ENCODE measurements at places on chromosomes 1 and 21.
A peak's percentile ranks its signal among the peaks of the same experiment; 100 is the strongest.

GRCh38 chr1:10980094-10980577, 32.3 kb upstream of the TARDBP start:
- DNase-seq, result no peak

DNA sequence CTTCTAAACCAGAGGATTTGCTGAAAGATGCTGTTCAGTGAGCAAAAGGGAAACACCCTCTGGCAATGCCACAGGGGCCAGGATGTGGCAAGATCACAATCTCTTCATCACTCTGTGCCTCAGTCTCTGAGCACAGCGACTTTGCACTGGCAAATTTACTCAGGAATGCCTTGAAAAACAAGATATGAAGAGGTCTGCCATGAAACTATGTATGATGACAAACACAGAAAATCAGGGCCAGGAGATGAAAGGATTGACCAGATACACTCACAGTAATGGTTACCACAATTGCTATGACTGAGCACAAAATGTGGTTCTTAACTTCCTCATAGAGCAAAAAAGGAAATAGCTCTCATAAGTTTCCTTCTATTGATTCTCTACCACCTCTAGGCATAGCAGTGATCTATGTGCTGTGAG, 5.8 kb downstream of the TTC13 start:
- DNase-seq, result peak; percentile 20

- DNase-seq, result no peak
These were observed 5.0 kb downstream of the MTR start for GRCh38 chr1:236800002-236800620.

GRCh38 chr1:230940848-230941247, 37.8 kb downstream of the TTC13 start:
- DNase-seq, result no peak

GRCh38 chr21:43192501-43193081, 23.8 kb downstream of the CRYAA start:
- no peak for DNase-seq

DNA sequence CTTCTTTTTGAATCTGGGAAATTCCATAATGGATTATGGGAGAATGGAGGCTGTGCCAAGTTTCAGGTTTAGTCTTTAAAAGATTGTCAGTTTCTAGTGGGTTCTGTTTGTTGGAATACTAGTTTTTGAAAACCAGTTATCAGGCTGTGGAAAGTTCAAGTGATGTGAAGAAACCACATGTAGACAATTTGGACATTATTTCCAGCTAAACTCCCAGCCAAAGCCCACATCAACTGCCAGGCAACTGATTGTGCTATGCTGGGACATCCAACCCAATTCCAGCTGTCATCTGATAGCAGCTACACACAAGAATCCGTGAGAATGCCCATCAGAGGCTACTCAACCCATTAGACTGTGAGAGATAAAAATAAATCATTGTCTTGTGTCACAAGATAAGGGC, 546.1 kb upstream of the ADAMTS5 start:
- no peak for DNase-seq

DNA sequence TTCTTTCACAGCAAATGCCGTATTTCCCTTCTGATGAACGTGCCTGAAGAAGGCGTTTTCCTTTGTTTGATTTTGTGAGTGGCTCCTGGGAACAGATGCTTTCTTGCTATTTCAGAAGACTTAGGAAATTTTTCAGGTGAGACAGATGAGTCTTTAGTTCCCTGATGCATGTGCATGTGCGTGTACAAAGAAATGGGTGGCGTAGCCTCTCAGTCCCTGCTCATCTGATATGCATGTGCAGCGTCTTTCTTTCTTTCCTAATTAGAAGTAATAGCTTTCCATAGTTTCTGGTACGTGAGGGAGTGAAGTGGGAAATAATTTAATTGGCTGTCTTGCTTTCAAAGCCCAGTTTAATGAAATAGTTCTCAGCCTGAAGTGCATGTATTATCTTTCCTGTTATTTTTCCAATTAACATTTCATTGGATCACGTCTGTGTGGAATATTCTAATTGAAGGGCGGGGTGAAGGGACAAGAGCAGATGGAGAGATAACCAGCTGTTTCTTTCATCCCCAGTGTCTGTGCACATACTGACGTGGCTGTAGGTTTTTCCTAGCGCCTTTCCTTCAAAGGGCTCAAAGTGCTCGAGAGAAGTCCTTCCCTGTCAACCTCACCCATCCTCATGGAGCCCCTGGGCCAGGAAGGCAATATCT, 104.3 kb downstream of the FAM78B start:
- DNase-seq, result no peak

DNA sequence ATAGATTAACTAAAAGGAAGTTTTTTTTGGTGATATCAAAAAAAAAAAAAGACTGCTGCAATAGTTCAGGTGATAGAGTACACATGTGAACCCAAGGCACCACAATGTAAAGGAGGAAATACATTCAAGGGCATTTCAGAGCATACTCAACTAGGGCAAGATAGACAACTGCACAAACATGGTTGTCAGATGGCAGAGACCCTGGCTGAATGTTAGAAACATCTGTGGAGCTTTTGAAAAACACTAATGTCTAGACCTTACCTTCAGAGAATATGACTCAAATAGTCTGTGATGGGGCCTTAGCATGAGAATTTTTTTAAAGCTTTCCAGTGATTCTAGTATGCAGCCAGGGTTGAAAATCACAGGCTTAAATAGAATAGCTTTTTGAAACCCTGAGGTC, 173.6 kb downstream of the VAV3 start:
- DNase-seq, result no peak

DNA sequence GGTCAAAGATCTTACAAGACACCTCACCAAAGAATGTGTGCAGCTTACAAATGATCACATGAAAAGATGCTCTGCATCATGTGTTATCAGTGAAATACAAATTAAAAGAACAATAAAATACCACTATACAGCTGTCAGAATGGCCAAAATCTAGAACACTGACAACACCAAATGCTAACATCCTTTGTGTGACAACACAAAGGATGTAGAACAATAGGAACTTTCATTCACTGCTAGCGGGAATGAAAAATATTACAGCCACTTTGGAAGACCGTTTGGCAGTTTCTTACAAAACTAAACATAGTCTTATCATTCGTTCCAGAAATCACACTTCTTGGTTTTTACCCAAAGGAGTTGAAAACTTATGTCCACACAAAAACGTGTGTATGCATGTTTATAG, 20.6 kb upstream of the SELP start:
- DNase-seq, result no peak

DNA sequence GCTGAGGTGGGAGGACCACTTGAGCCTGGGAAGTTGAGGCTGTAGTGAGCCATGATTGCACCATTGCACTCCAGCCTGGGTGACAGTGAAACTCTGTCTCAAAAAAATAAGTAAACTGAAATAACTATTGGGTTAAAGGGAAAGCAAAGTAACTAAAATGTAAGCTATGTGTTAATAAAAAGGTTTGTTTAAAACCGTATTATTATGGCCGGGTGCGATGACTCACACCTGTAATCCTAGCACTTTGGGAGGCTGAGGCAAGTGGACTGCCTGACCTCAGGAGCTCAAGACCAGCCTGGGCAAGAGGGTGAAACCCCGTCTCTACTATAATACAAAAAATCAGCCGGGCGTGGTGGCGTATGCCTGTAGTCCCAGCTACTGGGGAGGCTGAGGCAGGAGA, 27.0 kb downstream of the NVL start:
- no peak for DNase-seq

- DNase-seq, result no peak
These were observed 179.7 kb upstream of the C1orf174 start for GRCh38 chr1:4079815-4080214.

DNA sequence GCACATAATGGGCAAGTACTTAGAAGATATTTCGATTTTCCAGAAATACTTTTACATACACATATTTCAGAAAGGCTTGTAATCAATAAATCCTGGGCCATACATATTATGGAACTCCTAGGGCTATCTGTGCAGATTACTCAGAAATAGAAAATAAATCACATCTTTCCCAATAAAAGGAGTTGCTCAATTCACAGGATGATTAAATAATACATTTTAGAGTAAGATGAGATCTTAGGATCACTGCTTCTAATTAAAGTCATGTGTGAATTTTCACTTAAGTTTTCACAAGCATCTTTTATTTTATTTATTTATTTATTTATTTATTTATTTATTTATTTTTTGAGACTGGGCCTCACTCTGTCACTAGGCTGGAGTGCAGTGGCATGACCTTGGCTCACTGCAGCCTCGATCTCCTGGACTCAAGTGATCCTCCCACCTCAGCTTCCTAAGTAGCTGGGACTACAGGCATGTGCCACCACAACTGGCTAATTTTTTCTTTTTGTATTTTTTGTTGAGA, 144.2 kb downstream of the HIVEP3 start:
- no peak for DNase-seq

DNA sequence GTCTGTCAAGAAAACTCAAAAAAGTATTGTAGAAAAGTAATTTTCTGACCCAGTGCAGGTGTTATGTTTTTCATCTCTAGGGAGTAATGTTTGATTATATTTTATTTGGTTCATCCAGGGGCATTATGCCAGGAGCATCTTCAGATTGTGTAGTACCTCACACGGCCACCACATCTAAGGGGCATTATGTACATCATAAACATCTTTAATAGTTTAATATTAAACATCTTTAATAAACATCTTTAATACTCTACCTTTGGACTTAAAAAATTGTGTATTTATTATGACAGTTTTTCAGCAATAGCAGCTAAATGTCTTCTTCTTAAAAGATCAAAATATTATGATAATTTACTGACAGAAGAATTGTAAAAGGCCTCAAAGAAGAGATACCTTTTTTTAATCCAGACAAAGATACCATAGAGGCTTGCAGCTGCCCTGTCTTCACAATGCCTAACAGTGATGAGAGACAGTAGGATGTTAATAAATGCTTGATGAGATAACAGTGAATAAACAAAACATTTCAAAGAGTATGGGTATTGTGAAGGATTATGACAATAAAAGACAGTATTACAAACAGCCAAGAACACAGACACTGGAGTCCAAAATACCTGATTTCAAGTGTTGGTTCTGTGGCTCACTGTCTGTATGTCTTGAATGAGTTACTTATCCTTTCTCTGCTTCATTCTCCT, 240.9 kb upstream of the ADGRL2 start:
- no peak for DNase-seq

DNA sequence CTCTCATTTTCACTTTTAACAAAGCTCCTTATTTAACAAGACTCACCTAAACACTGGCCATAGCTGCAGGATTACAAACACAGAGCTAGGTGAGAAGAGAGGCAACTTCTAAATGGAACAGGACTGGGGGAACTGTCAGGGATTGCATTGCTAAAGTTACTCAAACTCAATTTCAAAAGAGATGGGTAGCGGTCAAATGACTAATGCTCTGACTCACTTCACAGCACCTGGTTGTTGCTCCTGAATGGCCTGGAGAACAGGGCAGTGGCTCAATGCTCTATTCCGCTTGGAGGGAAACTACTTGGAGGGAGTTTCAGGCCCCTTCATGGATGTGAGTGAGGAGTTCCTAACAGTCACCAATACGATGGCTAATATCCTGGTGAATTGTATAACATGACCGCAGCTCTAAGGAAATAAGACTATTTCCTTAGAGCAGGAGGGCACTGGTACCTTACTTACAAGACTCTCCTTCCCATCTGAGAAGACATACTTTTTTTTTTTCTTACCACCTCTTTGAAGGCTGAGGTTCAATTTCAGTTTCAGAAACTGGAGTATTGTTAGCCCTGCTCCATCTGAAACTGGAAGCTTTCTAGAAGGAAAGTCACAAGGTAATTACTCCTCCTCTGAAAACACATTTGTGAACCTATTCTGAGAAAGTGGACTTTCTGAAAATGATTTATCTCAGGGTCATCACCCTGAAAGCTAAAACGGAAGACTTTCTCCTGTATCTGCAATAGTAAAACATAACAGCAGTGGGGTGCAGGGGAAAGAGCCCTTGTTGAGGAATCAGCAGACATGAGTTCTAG, 9.5 kb downstream of the DPT start:
- DNase-seq, result no peak

DNA sequence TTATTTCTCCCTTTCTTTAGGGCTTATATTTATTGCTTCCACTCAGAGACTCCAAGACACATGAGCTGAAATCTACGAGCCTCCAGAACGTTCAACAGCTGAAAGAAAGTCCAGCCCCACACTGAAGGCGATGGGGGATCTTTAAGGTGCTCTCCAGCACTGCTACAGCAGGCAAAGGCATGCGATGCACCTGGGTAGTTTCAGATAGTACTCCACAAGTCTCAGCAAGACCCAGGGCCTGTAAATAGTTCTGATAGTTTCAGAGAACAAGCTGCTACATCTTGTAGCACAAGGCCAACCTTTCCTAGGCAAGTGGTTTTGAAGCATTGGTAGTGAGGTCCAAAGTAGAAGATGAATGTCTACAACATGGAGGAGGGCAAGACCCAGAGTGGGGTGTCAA, 2.2 kb upstream of the HSD3B1 start:
- DNase-seq, result no peak

- no peak for DNase-seq
These were observed 23.1 kb upstream of the C1orf198 start for GRCh38 chr1:230891413-230891812.

GRCh38 chr1:89243046-89243445, 29.6 kb downstream of the GBP5 start:
- no peak for DNase-seq

- DNase-seq, result no peak
These were observed 122.3 kb upstream of the ADAR start for GRCh38 chr1:154730259-154730658.

- no peak for DNase-seq
These were observed 514 bp downstream of the FAM43B start for GRCh38 chr1:20552728-20553445.

GRCh38 chr21:42663200-42663750, 9.9 kb downstream of the PDE9A start:
- DNase-seq, result no peak

GRCh38 chr1:13828454-13829151, 128.6 kb downstream of the PRDM2 start:
- DNase-seq, result peak; percentile 10

All from stimulated activated CD8-positive, alpha-beta memory T cell treated with anti-CD3 and anti-CD28 coated beads, Interleukin-7, amount 100 ng/mL, for 48 hours (primary cell).